SJSA1 (cell line): ENCODE measurements at places on chromosomes 4 and X. TPM values are rescaled to one million over a fixed set of nuclear protein-coding genes. Genes with fewer than 3 reads are reported as not detected.

GRCh38 chr4:86367577-86367976 lies 7.7 kb upstream of the MAPK10 start:
- no peak overlapping the region for H3K27ac ChIP-seq
- no peaks in the 10 kb centered on the region for H3K36me3 ChIP-seq
- H3K27me3 ChIP-seq: no peaks in the 10 kb centered on the region
- H3K4me1 ChIP-seq: no peaks in the 10 kb centered on the region
- no peak overlapping the region for H3K4me3 ChIP-seq

DNA sequence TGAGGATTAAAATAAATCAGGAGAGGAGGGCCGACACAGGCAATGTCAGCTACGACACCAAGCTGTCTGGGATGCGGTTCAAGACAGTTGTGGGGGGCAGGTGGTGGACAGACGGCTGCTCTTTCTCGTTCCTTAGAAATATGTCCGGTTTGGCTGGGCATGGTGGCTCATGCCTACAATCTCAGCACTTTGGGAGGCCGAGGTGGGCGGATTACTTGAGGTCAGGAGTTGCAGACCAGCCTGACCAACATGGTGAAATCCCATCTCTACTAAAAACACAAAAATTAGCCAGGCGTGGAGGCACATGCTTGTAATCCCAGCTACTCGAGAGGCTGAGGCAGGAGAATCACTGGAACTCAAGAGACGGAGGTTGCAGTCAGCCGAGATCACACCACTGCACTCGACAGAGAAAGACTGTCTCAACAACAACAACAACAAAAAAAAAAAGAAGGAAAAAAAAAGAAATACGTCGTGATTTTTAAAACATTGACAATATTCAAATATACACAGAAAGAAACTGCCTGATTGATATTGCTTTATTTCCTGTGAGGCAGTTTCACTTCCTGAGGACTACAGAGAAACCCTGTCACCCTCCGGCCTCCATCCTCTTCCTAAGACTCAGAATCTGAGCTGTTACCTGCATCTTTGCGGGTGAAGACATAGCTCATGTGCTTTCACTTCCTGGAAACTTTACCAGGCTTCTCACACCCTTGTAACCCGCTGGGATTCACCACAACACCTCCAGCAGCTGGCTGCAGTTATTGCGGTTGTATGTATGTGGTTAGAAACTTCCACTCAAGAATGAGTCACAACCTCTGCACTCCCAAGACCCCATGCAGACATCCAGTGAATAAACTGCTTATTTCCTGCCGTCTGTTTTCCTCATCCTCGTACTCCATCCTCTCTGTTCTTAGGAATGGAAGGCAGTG lies 63.8 kb upstream of the STS start:
- no peaks in the 10 kb centered on the region for H3K36me3 ChIP-seq
- H3K4me1 ChIP-seq: peaks cover 9% of the 10 kb centered on the region
- peak overlapping the region; percentile 29; the same call in 1 of the 2 replicates for H3K27ac ChIP-seq
- peak; percentile 72 for DNase-seq
- no peaks in the 10 kb centered on the region for H3K27me3 ChIP-seq

GRCh38 chr4:184424993-184425758 lies 49.2 kb downstream of the IRF2 start:
- H3K4me1 ChIP-seq: peaks cover 10% of the 10 kb centered on the region
- H3K36me3 ChIP-seq: peaks cover 27% of the 10 kb centered on the region
- H3K27me3 ChIP-seq: no peaks in the 10 kb centered on the region
- no peak overlapping the region for H3K27ac ChIP-seq
- peak; percentile 31 for DNase-seq

DNA sequence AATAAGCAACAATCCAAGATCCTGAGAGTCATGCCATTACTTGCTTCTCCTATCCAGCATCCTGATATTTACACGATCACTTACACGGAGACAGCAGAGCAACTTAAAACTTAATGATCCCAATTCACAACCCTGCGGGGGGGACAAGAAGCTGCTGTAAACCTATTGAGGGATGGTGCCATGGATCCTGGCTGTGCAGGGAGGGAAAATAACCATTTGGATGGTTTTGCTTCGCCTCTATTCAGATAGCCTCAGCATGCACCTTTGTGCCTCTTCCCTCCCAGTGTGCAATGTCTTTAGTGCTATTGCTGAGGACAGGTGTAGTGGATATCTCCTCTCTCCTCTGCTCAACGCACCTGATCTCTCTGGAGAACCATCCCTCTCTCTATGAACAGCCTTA lies 89.7 kb upstream of the PPARGC1A start:
- DNase-seq: no peak
- H3K36me3 ChIP-seq: no peaks in the 10 kb centered on the region
- no peak overlapping the region for H3K4me3 ChIP-seq
- H3K27me3 ChIP-seq: no peaks in the 10 kb centered on the region

EVC2 gene
- 0.94 and 2.7 TPM in 2 replicates for total RNA-seq

PRDM8 gene
- 5.2 and 8.5 TPM in 2 replicates for total RNA-seq
